Small intestine (tissue), 16 donors: ENCODE measurements at places on chromosomes 12 and 14. TPM values are rescaled to one million over a fixed set of nuclear protein-coding genes. Genes with fewer than 3 reads are reported as not detected.
A peak's percentile ranks its signal among the peaks of the same experiment; 100 is the strongest.

TMEM253 gene
- polyA plus RNA-seq, result 57.9 TPM

KLRC1 gene
- not detected for polyA plus RNA-seq

GRCh38 chr14:105395538-105395854 is 2.8 kb upstream of the TEX22 start:
- no peak for DNase-seq

GRCh38 chr12:87866578-87867292 is 162.5 kb downstream of the C12orf50 start:
- peak; percentile 2 for DNase-seq

GRCh38 chr12:33455096-33455495 is 15.5 kb upstream of the SYT10 start:
- DNase-seq, result no peak
